ENCODE measurements at places on chromosomes 13 and 19.

- no peak for DNase-seq
Measured at GRCh38 chr13:90362707-90363106, 984.8 kb upstream of the MIR17HG start.

DNA sequence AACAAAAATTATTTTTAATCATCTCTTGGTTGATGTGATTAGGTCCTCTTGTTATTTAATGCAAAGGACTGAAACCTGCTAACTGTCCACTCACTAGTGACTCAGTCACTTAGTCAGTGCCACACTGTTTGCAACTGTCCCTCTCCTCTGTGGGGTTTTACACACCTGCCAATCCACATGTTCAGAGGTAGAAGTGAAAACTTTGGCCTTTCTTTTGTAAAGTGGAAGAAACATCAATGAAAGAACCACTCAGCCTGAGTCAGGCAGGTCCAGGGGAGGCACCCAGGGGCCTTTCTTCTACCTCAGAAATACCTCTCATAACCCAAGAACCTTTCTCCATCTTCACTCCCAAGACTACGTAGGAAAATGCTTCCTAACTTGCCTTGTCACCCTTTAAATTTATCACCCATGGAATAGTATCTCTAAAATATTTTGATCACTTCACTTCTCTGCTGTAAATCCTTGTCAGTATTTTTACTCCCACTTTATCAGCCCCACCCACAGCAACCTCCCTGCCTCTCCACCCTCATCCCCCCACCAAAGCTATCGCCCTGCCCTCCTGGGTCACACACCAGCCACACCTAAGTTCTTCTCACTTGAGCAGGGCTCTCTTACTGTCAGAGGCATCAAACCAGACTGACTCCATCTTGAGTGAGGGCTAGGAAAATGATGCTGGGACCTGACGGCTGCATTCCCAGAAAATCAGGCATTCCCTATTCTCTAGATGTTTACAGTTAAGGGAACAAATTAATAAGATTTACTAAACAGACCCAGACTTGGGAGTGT is 29.6 kb upstream of the EEF1AKMT1 start:
- no peak for DNase-seq

- no peak for DNase-seq
Measured at GRCh38 chr19:41569481-41570150, 6.3 kb upstream of the CEACAM21 start.

DNA sequence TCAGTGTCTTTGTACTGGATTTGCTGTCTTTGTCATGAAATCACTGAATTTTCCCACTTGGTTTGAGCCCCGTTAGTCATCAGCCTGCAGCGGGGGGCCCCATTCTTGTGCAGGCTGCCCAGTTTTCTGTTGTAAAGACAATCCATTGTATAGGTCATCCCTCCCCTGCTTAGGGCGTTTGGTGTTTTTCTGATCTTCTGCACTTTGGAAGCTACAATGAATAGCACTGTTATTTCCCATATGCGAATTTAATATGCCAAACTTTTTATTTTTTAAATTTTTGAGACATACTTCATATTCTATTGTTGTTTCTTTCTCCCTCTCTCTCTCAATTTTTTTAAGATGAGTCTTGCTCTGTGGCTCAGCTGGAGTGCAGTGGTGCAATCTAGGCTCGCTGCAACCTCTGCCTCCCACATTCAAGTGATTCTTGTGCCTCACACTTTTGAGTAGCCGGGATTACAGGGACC is 9.0 kb downstream of the SLC27A1 start:
- peak; percentile 38 for DNase-seq

- DNase-seq: no peak
Measured at GRCh38 chr19:29393915-29394460, 131.8 kb upstream of the VSTM2B start.

GRCh38 chr13:97332742-97333141 is 101.2 kb upstream of the RAP2A start:
- DNase-seq: no peak
